NCI-H345 (cell line): ENCODE measurements at places on chromosomes 5 and 9.
A peak's percentile ranks its signal among the peaks of the same experiment; 100 is the strongest.

DNA sequence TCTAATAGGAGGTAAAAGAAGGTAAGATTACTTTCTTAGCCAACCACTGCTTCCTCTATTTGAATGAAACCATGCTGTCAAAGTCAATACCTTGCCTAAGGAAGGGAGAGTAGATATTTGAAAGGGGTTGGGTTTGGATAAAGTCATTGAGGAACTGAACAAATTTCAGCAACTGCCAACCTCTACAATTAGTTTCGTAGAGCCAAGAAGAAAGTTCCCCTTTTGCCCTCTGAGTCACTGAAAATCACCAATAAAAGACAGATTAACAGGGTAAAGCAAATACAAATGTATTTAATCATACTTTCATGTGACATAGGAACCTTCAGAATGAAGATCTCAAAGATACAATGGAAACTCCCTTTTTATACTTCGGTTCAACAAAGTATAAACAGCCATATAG, 615.7 kb downstream of the GABRG2 start:
- DNase-seq = no peak

DNA sequence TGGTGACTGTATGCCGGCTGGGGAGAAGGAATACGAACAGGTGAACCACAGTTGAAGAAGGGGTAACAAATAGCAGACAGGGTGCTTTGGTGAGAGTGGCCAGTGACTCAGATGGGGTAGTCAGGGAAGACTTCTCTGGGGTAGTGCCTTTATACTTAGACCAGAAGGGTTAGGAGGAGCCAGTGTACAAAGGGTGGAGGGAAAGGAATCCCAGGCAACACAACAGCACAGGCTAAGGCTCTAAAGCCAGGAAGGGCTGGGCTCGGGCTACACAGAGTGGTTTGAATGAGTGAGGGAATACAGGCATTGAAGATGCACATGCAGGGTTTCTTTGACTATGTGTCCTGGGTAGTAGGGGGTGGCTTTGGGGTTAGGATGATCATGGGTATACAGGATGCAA, 70.6 kb upstream of the CXCL14 start:
- no peak for DNase-seq

GRCh38 chr5:52388349-52388748, 399.4 kb upstream of the ITGA1 start:
- no peak for DNase-seq

GRCh38 chr5:179153341-179153901, 93.2 kb downstream of the ZNF354C start:
- DNase-seq = no peak

GRCh38 chr5:39658866-39659265, 234.1 kb upstream of the DAB2 start:
- no peak for DNase-seq

DNA sequence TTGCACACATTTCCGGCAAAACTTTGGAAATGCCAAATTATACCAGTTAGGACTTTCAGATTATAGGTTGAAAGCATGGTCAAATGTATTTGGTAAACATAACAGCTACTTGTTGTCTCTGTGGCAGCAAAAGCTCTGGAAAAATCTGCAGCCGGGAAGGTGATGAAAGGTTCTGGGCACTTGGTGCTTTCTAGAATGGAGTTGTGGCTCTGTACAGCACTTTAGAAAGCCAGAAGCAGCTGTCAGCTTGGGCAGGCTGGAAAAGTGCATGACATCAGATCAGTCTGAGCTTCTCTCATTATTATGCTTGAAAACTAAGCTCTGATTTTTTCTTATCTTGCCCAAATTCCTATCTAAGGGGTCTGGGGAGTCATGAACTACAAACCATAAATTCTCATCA, 118.6 kb upstream of the MAST4 start:
- DNase-seq = no peak

DNA sequence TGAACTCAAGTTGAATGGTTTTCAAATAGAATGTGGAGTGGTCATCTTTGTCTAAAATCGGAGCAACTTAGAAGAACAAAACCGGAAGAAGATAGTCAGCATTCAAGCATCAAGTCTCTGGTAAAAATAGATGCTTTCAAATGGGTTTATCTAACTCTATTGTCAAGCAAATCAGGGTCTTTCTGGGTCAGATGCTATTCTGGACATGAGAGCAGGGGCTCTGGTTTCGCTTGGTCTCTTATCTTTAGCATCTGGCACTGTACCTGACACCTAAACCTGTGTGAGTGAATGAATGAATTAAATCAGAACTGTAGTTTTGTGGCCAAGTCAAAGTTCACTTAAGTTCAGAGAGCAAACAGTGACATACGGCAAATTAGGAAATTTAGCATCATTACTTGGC, 173.5 kb downstream of the SLIT3 start:
- no peak for DNase-seq

GRCh38 chr5:129367883-129368282, 92.2 kb upstream of the ADAMTS19 start:
- no peak for DNase-seq

GRCh38 chr5:122997294-122997693, 39.2 kb downstream of the PPIC start:
- no peak for DNase-seq

GRCh38 chr9:21994556-21995005, at the start of gene CDKN2B-AS1:
Gene CDKN2B-AS1, plus strand, starts transcription at chr9:21994791.
- peak; percentile 91 for DNase-seq

GRCh38 chr5:121596882-121597281, 254.8 kb upstream of the FTMT start:
- no peak for DNase-seq

DNA sequence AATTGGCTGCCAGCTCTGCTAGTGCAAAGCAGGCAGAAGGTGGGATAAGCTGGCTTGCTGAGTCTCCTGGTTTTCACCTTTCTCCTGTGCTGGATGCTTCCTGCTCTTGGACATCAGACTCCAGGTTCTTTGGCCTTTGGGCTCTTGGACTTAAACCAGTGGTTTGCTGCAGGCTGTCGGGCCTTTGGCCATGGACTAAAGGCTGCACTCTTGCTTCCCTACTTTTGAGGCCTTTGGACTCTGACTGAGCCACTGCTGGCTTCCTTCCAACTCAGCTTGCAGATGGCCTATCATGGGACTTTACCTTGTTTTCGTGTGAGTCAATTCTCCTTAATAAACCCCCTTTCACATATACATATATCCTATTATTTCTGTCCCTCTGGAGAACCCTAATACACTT, 1293.9 kb upstream of the CDH6 start:
- DNase-seq = no peak

GRCh38 chr5:175921061-175921730, 46.9 kb downstream of the THOC3 start:
- DNase-seq = no peak

GRCh38 chr5:851076-851475, 290 bp upstream of the ZDHHC11 start:
- DNase-seq = peak; percentile 16
